RKO (cell line): ENCODE measurements at places on chromosomes 12 and 14.

- no peak for DNase-seq
Observed at GRCh38 chr12:109926016-109926415, 25.9 kb downstream of the TCHP start.

GRCh38 chr14:21496453-21496852 lies 14.7 kb downstream of the METTL3 start:
- DNase-seq: no peak

DNA sequence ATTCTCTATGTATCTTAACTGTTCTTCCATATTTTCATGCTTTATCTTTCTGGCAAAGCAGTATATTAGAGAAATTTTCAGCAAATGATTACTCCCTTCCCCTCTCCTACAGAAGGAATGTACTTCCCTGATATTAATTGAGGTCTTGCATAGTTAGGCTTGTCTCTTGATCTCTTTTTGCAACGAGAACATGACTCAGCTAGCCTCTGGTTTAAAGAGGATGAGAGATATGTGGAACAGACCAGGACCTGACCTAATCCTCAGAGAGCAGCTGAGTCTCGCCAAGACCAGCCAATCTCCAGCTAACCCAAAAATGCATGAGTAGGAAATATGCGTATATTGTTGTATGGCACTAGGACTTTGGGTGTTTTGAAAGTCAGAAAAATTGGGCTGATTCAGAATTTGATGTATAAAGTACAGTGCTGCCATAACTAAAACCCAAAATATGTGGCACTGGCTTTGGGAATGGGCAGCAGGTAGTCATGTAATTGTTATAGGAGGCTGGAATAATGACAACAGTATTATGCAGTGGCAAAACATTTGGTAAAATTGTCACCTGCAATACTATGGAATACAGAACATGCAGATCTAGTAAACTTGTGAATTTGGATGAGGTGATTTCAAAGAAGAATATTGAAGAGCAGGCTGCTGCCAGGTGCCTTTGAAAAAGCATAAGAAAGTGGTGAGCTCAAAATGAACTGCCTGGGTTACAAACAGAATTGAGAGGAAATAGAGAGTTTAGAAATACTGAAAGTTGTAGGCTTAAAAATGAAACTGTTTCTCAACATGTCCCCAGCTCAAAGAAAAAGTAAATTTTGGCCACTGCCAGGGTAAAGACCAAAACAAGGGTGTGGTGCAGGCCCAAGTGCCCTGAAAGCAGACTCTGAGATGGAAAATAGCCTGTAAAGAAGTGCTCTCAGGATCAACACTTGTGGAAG lies 9.3 kb upstream of the USP15 start:
- DNase-seq: no peak

DNA sequence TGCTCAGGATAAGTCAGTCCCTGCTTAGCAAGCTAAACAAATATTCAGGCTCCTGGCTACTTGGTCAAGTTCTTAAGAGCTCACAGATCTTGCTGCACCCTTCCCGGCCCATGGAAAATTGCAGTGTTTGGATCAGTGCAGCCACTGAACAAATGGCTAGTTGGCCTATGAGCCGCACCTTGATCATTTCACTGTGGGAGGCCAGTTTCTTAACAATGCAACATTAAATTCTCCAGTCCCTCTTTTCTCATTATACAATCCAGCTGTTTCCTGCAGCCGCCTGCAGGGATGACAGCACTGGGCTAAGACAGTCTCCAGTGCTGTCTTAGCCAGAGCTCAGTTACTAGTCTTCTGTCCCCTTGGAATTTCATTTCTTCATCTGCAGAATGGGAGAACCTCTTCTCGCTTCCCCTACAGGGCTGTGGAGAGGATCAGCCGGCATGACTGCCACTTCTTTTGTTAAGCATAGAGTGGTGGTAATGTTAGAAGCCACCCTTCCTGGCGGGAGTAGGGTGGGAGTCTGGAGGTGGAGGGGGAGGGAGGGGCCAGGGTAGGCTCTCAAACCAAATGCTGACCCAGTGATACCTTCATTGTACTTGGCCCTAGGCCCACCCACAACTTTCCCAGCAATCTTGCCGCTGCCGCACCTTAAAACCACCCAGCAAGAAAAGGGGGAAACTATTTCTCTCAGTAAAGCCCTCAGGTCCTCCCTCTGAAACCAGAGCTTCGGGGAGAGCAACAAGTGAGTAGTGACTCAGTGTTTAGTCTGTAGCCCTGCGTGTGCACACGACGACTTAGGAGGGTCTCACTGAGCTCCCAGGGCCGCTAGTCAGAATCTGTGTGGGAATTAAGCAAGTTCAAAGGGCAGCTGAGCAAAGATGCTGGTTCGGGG lies 145.7 kb downstream of the NUAK1 start:
- no peak for DNase-seq

GRCh38 chr14:81153187-81153586 lies 67.6 kb downstream of the GTF2A1 start:
- DNase-seq: no peak

DNA sequence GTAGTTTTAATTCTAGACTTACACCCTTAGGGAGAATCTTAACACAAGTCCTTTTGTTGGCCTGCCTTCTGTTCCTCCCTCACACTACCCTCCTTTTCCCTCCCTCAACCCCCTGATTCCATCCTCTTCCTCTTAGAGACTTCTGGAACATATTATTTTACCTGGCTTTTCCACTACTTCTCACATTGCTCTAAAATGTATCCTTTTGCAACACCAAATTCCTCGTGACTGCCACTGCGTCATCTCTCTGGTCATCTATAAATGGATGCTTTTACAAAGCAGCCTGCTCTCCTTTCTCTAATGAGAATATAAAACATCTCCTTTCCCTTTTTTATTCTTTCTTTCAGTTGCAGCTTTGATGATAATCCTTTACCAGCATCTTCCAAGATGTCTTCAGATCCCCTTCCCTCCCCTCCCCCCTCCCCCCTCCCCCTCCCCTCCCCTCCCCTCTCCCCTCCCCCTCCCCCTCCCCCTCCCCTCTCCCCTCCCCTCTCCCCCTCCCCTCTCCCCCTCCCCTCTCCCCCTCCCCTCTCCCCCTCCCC lies 93.6 kb downstream of the DIP2B start:
- DNase-seq: no peak

DNA sequence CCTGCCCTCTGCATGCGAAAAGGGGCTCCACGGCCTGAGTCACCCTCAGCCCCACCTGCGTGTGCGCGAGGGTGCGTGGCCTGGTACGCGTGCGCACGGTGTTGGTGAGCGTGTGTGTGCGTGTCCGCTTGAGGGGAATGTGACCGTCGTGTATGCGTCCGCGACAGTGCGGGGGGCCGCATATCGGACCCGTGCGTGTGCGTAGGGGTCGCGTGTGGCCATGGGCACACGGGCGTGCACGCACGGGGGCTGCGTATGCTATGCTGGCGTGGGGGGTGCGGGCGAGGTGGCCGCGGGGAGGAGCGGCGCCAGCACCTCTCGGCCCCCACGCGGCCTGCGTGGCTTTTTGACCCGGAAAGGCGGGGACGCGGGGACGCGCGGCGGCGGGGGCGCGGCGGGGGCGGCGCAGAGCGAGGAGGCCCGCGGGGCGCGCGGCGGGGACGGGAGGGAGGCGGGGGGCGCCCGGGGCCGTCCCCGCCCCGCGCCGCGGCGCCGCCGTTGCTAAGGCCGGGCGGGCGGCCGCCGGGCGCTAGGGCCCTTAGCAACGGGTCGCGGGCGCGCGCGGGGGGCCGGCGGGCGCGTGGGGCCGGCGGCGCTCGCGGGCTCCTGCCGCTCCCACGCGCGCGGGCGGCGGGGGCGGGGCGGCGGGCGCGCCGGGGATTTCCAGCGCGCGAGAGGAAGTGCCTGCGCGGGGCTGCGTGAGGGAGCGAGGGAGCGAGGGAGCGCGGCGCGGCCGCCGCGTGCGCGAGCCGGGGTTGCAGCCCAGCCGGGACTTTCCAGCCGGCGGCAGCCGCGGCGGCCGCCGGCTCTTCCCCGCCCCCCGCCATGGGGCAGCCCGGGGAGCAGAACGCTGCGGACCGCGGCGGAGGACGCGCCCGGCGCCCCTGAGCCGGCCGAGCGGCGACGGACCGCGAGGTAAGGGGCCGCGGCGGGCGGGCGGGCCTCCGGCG lies at the start of gene TRAF3:
Gene TRAF3 (plus strand): TSS at position 689 of the 950 bp plus-strand sequence. CDS start 92,753 bp downstream, outside the sequence.
- DNase-seq: peak; percentile 43

- DNase-seq: no peak
Observed at GRCh38 chr12:82176761-82177490, 181.3 kb downstream of the CCDC59 start.

DNA sequence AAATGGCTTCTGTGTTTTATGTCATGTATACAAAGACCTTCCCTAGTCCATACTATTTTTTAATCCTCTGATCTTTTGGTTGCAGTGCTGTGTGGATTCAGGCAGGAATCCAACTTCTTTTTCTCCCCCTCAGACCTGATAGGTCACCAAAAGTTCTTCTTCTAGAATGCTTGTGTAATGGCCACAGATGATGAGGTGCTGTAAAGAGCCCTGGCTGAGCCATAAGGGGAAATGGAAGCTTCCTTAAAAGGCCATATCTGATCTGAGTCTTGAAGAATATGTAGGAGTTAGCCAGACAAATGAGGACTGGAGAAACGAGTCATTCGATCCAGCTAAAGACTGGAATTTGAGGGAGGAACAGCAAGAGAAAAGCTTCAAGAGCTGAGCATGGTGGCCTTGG lies 353.9 kb downstream of the PCNX1 start:
- peak; percentile 28 for DNase-seq

DNA sequence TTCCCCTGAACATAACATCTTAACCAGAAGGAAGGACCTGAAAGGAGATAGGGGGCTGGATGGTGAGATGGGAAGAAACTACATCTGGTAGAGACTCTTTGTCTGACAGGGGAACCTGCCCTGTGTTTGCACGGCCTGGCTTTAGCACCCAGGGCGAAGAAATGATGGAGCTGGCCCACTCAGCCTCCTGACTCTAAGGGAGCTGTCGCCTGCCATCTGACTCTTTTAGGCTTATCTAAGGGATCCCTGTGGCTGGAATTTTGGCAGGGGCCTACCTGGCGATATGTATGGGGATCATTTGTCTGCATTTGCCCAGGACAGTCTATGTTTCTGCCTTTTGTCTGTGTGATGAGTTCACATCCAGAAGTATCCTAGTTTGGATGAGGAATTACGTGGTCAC lies 15.6 kb upstream of the CACNA2D4 start:
- no peak for DNase-seq

GRCh38 chr14:33390335-33390734 lies 451.7 kb downstream of the NPAS3 start:
- DNase-seq: no peak

DNA sequence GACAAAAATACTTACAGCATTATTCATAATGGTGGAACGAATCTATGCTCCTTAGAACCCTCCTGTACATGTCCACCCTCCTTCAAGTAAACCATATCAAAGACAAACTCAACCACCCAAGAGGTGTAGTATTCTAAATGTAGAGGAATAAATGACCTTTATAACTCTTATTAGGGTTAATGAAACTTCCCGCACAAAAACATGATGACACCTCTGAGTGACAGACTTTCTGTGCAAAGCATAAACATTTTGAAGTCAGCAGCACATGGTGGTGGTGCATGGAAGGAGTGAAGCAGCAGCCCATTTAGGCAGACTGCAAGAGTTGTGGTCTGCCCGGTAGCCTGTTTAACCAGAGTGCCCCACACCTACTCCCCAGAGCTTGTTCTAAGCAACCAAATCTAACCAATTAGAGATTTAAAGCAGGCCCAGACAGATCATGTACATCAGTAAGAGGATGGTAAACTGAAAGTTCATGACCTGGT lies 615 bp upstream of the ASB8 start:
- DNase-seq: no peak

GRCh38 chr12:11840366-11840765 lies 190.9 kb downstream of the ETV6 start:
- no peak for DNase-seq

- no peak for DNase-seq
Observed at GRCh38 chr14:22255017-22255950, 333.7 kb downstream of the DAD1 start.

DNA sequence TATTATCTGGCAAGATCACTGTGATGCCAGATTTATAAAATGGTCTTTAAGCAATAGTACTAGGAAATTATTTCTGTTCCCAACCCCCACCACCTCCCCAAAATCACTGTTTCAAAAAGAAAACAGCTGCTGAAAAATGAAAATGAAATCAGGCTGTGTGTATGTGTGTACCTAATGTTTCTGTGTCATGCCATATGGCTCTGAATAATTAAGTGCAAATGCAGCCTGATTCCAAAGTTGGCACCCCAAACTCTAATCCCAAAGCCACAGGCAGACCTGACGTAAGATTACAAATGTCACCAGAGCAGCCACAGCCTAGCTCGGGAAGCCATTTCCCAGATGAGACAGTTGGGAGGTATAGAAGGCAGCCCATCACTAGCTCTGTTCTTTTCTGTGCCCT lies 175.5 kb downstream of the MED13L start:
- no peak for DNase-seq

GRCh38 chr12:104187446-104188155 lies 28.0 kb upstream of the TXNRD1 start:
- no peak for DNase-seq

DNA sequence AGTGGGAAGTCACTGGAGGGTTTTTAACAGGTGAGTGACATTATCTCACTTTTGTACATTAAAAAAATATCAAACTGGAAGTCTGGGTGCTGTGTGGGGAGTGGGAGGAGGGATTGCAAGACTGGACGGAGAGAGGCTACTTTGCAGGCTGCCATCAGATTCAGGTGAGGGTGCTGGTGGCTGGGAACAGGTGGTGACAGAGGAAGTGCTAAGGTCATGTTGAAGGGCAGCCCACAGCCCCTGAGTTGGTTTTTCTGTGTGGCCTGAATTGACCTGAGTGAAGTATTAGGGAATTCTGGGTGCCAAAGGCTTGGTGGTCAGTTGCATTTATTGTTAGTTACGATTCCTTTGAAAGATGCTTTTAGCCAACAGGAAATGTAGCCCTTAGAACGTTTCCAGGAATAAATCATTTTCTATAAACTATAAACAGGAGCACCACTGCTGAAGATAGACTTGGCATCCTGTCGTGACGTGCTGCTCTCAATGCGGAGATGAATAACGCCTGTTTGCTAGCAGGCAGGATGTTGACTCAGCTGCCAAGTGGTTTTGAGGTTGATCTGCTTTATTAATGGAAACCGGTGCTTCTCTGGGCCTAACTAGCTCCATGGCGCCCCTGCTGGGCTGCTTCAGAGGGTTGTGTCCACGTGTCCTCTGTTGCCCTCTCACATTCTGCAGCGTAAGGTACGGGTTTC lies 707.5 kb upstream of the TMEM132C start:
- peak; percentile 91 for DNase-seq

GRCh38 chr14:91324606-91325575 lies 80.4 kb upstream of the GPR68 start:
- no peak for DNase-seq

- DNase-seq: no peak
Observed at GRCh38 chr12:16636435-16637055, 30.6 kb upstream of the LMO3 start.
